Renal cortical epithelial cell (primary cell): ENCODE measurements at places on chromosomes 6 and 20.

GRCh38 chr6:169230322-169230665 is 23.4 kb downstream of the THBS2 start:
- DNase-seq, result no peak

DNA sequence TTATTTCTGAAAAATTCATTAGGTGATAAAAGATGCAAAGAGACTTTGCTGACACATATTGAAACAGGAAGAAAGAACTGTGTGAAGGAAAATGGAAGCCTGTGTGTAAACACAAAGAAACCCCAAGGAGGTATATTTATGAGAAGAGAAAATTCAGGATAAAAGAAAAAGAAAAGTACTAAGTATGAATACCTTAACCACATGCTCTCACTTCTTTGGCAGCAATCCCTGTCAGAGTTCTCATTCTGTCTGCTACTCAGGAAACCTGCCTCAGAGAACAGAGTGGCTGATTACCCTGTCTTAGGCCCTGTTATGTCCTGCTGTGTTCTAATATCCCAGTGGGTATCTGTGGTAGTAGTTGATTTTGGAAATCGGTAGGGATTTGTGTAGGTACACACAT is 457.9 kb downstream of the TBC1D32 start:
- DNase-seq, result no peak

DNA sequence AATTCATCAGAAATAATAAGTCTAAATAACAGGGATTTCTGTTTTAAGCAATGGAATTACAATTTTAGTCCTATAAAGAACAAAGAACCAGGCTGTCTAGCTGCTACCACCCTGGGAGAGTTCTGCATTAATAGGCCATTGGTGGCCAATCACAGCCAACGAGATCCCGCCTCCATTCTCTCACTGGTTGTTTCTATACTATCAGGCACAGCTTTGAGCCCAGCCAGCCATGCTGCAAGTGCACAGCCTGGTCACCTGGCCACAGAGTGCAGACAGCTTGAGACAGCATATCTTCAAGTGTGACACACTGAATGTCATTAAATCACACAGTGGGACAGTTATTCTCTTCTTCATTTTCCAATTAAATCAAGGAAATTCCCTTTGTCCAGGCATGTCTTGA is 16.1 kb upstream of the RAB22A start:
- DNase-seq, result peak; percentile 14

DNA sequence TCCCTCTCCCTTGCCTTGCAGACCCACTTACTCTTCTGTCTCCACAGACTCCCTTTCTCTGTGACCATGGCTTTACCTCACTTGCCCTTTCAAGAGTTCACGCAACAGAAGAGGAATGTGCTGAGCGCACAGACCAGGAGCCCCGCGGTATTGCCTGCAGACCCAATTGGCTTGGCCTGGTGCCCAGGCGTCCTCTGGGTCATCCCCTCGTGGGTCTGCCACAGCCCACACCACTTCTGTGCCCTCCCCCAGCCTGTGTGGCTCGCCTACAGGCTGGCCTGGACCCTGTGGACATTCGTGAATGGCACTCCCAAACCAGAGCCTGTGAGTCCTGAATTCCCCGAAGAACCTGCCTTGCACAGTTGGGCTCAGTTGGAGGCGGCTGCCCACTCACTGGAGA is 15.3 kb upstream of the NINL start:
- DNase-seq, result peak; percentile 73

DNA sequence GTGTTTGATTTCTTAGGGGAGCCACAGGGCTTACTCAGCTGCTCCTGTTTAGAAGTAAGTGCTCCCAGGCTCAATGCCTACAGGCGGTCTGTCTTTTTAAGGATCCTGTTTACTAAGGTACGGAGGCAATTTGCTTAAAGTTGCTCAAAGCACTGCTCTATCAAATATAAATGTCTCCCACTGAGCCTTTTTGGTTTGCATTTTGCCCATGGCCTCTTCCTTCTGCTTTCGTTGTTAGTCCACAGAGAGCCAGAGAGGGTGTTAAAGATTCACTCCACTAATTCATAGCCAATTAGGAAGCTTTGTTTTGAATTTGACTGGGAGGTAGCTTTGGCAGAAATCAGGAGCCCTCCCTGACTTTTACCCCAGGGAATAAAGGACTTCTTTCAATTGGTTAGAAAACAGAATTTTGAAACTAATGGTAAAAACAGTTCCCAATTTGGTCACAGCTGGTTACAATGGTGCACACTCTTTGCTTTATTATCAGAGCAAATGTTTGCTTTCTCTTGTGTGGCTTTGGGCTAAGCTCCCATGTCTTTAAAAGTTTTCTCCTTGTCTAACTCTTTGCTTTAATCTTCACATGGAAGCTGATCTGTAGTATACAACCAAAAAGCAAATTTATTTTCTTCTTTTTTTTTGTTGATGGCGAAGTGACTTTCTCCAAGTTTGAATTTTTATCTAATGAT is 126.2 kb downstream of the IMPG1 start:
- DNase-seq, result no peak

DNA sequence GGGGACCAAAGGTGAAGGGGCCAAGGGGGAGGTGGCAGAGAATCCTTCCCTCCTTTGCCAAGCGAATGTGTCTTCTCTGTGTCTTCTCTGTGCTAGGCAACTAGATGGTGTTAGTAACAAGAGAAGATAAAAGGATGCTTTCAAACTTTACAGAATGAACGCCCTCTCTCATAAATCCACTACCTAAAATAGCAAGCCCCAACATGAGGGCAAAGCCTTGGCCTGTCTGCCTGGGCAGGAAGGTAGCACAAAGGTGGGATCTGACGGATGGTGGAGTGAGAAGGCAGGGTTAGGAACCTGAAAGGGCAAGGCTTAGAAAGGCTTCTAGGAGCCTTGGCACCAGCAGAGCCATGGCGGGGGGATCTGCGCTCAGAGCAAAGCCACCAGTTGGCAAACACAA is 13.6 kb upstream of the TGM3 start:
- DNase-seq, result no peak

GRCh38 chr20:14883324-14883723 is 545.9 kb upstream of the FLRT3 start:
- DNase-seq, result peak; percentile 57

DNA sequence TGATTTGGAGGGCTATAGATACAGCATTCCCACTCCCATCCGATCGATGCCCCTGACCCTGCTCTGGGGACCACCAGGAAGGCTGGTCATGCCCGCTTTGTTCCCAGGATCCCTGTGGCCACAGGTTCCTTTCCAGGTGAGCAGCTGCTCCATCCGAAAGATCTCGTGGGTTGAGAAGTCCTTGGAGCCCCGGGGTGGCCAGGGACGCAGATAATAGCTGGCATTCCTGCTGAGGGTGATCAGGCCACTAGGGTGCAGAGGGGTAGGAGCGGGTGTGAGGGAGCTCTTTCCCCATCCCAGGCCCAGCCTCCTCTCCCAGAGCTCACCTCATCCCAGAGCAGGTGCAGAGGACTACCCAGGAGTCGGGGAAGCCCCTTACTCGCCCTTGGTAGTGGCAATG is 7.4 kb downstream of the ADAM33 start:
- DNase-seq, result no peak

DNA sequence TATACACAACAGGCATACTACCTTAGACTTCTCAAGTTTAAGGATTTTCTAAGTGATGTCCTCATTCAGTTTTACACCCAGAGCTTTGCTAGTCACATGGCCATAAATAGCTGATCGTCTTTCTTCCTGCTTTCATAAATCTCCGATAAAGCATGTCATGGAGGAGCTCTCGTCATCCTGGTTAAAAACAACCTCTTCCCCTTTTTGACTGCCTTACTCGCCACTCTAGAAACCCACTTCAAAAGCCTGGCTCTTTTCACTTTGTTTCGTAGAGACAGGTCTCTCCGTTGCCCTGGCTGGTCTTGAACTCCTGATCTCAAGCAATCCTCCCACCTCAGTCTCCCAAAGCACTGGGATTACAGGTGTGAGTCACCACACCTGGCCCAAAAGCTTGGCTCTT is 67.0 kb upstream of the SMIM29 start:
- DNase-seq, result no peak

DNA sequence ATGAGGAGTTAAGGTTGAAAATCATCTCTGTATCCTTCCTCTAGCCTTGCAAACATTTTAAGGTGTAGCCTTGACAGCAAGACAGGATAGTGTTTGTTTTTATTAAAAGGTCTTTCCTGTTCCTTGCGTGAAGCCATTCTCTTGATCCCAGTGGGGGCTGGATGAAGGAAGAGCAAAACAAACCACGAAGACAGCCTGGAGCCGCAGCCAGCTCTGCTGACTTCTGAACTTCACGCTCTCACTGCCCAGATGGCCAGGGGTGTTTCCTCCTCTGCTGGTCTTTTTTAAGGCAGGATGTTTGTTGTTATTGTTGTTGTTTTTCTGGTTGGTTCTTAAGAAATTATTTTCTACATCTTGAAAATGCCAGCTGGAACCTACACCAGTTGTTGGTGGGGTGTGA is 156.4 kb downstream of the MTHFD1L start:
- no peak for DNase-seq

DNA sequence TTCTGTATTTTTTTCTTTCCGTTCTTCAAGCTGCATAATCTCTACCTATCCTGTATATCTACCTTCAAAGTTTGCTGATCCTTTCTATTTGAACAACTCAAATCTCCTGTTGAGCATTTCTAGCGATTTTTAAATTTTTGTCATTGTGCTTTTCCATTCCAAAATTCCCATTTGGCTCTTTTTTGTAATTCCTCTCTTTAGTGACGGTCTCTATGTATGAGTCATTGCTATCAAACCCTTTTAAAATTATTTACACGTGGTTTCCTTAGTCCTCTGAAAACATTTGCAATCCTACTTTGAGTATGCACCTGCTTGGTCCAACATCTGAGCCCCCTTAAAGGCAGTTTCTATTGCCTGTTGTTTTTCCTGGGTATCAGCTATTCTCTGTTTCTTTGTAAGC is 100.5 kb upstream of the FOXC1 start:
- DNase-seq, result no peak

DNA sequence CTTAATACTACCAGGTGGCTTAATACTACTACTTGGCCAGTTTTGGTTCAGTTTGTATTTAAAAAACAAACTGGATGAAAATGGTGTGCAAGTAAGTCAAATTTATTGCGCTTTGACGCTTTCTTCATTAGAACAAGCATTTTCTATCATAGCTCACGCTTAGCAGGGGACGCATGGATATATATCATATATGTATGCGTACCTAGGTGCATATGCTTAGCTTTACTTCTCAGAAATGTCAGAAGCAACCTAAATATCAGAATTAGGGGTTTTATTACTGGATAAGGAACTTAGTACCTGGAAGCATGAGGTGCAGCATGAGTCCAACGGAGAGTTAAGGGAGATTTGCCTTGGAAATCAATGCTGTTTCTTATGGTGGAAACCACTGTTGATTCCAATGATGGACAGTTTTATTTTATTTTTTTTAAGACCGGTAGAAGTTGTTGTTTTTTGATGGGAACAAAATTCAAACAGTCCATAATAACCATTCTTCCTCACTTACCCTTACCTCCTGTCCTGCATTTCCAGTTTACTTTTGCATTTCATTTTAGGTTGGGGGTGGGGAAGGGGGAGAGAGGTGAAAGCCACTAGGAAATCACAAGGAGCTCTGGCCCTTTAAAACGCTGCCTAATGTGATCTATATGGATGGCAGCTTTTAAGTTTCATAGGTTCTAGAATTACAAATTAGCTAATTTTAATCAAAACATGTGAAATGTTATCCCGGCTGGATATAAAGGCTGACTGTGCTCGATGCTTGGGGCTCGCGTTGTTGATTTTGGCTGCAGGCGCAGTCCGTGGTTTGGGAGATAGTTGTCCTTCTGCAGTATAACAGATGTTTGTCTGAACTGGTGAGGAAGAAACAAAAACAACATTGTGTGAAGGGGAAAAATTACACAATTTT is 2.1 kb downstream of the SOBP start:
- no peak for DNase-seq

GRCh38 chr6:83459663-83460062 is 28.8 kb upstream of the ME1 start:
- DNase-seq, result no peak

DNA sequence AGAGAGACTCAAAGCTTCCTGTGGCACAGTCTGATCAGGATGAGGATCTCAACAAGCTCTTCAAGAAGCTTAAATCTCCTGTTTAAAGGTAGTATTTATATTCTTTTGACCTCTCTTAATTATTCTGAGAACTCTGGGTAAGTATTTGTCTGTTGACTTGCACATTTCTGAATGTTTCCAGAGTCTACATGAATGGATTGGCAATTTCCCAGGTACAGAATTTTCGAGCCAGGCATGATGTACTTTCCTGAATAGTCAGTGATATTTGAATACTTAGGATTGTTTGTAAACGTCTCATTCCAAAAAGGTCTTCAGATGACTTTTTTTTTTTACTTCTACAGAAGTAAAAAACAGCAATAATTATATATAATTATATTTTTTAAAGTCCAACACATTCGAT is 293.4 kb downstream of the TBC1D32 start:
- DNase-seq, result no peak

GRCh38 chr6:111624401-111625098 is 18.9 kb upstream of the TRAF3IP2 start:
- DNase-seq, result no peak

DNA sequence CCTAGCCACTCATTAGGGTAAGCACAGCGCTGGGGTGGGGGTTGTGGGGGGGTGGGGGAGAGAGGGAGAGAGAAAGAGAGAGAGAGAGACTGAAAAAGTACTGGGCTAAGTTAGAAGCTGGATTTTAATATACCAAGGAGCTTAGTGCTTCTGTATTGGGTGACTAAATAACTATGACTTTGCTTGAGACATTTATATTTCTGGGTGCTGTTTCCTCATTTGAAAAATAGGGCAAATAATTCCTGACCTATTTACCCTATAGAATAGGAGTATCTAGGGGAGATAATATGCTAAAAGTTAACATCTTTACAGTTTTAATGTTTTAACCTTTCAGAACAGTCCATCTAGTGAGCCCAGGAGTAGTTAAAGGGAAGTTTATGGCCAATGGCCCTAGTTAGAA is 7.7 kb downstream of the NKAIN2 start:
- DNase-seq, result no peak

- DNase-seq, result no peak
Observed at GRCh38 chr20:49165611-49166010, 22.5 kb downstream of the STAU1 start.
